ENCODE measurements at places on chromosomes 3 and 15.

- no peak for DNase-seq
Observed at GRCh38 chr15:34851007-34851406, 55.7 kb upstream of the ACTC1 start.

- DNase-seq: no peak
Observed at GRCh38 chr15:39358441-39359041, 222.3 kb upstream of the THBS1 start.

DNA sequence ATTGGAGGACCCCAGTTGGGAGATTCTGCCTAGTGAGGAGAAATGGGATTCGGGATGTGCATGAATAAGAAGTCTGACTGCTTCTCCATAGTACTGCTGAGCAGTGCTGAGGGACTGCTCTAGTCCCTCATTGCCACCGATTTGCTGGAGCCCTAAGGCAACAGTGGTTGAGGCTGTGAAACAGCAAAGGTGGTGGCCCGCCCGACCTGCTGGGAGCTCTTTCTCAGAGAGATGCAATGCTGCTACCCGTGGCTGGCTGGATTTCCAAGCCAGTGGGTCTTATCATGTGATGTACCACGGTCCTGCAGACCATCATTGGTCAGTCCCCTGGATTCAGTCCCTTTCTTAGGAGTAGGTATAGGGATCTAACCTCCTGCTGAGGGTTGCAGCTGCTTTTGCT is 42.6 kb upstream of the GCSAM start:
- no peak for DNase-seq

- no peak for DNase-seq
Observed at GRCh38 chr15:101502572-101503295, 13.2 kb upstream of the PCSK6 start.

DNA sequence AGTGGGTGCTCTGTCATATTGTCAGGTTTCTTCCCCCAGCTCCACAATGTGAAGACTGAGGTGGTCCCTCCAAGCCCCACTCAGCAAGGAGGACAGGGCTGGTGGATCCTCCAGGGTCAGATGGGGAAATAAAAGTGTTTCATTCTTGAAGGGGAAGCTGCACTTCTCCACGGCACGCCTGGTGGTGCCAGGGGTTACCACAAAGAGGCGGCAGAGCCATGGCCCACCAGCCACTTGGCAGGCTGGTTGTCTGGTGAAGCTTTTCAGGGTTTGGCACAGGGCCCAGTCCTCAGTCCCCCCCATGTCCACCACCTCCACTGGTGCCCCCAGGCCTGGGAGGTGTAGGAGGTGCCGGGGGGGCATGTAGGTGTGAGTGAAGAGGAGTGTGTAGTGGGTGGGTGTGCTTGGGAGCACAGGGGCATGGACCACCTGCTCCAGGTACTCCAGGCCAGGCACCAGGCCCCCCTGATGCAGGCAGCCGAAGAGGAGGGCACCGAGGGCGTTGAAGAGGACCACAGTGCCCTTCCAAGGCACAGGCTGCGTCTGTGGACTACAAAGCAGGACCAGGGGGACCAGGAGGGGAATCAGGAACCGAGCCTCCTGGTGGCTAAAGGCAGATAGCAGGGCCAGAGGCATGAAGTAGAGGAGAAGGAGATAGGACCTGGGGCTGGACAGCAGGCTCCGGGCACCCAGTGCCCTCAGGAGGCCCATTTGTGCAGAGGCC is 5.0 kb upstream of the NCBP2 start:
- peak; percentile 47 for DNase-seq

GRCh38 chr3:13145131-13145825 is 72.0 kb upstream of the IQSEC1 start:
- no peak for DNase-seq

DNA sequence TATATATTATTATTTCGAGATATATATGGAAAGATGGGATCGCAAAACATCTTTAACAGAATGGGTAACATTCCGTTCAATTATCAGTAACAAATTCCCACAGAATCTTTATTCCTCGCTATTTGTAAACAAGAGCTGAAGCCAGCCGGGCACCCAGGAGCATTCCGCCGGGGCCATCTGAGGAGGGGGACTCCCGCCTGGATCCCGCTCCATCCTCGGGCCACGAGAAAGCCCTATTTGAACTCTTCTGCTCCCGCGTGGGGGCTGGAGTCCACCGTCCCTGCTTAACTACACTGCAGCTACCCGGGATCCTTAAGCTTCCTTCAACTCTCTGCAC is 687 bp downstream of the GPR176 start:
- DNase-seq: no peak

DNA sequence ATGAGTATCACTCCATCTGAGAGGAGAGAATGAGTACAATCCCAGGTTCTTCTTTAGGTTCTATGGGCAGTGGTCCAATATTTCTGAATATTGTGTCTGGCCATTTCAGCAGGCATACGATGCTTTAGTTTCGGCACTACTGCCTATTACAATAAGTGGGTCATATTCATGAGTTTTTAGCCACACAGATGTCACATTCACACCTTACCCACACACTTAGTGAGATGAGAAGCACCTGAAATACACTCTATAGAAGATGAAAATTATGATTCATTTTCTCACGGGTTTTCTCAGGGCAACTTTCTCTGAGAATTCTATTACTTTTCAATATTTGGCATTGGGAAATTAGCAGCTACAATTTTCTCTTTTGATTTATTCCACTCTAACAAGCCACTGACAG is 132.2 kb downstream of the TGFBR2 start:
- DNase-seq: no peak

DNA sequence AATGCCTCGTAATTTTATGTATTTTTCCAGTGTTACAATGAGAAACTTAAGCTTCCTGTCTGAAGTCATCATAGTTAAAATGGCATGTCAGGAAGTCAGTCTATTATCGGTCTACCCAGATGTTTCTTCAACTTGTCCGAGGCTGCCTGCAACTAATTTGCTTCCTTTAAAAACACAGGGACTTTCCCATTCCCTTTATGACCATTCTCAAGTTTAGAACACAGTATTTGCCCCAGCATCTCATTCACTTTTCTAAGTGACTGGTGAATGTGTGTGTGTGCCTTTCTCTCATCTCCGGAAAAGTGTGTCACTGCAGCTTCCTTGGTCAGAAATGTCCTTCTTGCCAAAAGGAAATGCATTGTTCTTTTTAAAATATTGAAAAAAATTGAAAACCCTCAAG is 466.6 kb downstream of the RAP2B start:
- no peak for DNase-seq
